Hematopoietic multipotent progenitor cell treated with erythropoietin and hydrocortisone succinate and interleukin-3 and kit ligand, for 8 days (in vitro differentiated cells): ENCODE measurements at places on chromosomes 4 and X.

GRCh38 chr4:69977582-69977981 is 12.1 kb upstream of the CSN2 start:
- no peak for DNase-seq

DNA sequence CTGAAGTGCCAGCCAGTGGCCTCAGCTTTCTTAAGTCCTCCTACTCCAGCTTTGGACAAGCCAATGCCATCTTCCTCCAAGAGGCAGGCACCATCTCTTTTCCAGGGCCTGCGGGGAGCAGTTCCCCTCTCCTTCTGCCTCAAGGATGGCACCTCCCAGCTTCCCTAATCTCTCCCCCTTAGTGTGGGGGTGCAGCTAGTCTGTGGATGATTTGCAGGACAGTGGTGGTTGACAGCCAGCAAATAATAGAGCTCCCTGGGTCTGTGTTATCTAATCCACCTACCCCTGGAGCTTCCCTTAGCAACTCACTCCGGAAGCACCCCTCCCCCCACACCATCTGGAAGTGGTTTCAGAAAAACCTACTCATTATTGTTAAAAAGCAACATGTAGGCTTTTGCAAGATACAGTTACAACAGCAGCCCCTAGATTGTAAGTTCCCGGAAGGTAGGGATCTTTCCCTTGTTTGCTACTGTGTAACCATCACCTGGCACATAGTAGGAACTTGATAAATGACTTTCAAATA is 247.1 kb downstream of the BCOR start:
- peak; percentile 45 for DNase-seq

DNA sequence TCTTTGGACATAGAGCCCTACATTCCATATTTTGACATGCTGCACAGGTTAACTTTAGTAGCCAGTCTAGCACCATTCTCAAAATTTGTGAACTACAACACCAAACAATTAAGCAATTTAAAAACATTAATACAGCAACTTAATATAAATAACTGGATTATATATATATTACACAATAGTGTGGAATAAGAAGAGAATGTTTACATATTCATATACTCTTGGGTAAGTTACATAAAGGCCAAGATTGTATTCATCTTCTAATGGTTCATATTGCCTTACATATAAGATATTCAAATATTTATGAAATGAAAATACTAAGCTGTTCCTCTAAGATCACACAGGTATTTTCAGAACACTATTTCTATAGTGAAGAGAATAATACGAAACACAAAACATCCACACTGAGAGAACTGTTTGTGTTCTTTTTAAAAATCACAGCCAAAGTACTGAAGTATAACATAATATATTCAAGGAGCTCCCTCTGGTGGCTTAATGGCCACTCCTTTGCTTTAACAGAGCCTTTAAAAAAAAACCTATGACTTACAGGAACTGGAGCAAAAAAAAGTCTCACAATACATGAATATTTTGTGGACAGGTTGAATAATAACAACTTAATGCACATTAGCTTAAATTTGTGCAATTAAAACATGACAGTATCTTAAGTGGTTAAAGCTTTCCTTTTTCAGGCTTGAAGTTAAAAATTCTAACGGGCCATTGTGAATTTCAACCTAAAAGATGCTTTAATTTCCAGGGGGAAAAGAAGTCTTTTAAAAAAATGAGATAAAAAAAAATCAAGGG is 46.2 kb downstream of the NEK1 start:
- peak; percentile 67 for DNase-seq

GRCh38 chrX:38220024-38220414 is 652 bp downstream of the SRPX start:
- peak; percentile 58 for DNase-seq

DNA sequence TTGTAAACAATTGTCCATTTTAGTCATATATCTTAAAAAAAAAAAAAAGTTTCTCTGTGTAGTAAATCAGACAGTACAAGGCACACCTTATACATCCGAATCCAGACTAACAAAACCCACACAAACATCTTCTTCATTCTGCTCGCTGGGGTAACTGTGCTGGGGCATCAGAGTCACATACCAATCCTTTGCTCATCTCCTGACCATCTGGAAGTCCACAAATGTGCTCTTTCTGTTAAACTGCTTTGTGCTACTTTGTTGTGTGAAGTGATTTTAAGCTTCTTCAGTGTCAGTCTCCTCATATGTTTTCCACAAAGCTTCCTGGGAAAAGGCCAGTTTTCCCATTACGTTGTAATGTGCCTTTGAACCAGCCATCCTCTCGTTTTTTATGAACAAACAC is 86.2 kb upstream of the CBR4 start:
- no peak for DNase-seq

DNA sequence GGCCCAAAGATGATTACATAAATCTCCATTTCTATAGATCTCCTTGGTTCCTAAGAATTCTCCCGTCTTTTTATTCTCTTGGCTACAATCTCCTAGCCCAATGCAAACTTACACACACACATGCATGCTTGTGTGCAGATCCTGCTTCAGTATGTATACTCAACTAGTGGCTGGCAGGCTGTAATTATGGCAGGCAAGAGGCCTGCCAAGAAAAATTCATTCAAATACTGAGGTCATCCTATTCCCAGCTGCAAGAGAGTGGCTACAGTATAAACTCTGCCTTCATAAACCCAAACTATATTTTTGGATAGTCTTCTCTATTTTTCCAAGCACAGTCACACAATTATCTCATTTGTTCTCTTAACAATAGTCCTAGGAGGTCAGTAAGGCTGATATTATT is 95.2 kb downstream of the SHROOM4 start:
- DNase-seq = no peak

GRCh38 chr4:138392751-138393308 is 150.7 kb upstream of the SLC7A11 start:
- DNase-seq = no peak

DNA sequence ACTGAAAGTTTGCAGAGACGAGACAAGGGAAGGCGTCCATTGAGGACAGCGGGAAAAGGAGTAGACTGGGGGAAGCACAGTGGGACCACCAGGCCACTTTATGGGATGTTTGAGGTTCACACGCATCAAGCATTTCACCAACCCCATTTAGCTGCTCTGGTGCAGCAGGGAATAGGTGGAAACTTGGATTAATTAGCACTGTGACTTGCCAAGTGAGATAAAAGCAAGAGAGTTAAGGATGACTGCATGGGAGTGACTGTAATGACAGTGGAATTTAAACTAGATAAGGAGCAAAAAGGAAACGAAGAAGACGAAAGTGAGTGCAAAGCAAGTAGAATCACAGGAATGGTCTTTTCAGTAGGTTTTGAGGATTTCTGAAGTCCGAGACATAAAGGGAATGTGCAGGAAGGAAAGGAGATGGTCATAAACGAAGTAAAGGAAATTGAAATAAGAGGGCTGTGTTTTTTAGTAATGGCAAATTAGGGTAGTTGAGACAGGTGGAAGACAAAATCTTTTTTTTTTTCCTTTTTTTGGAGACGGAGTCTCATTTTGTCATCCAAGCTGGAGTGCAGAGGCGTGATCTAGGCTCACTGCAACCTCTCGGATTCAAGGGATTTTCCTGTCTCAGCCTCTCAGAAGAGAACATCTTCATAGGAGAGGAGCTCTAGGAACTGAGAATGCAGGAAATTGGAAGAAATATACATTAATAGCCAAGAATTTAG is 119.0 kb upstream of the MAP9 start:
- DNase-seq = no peak

DNA sequence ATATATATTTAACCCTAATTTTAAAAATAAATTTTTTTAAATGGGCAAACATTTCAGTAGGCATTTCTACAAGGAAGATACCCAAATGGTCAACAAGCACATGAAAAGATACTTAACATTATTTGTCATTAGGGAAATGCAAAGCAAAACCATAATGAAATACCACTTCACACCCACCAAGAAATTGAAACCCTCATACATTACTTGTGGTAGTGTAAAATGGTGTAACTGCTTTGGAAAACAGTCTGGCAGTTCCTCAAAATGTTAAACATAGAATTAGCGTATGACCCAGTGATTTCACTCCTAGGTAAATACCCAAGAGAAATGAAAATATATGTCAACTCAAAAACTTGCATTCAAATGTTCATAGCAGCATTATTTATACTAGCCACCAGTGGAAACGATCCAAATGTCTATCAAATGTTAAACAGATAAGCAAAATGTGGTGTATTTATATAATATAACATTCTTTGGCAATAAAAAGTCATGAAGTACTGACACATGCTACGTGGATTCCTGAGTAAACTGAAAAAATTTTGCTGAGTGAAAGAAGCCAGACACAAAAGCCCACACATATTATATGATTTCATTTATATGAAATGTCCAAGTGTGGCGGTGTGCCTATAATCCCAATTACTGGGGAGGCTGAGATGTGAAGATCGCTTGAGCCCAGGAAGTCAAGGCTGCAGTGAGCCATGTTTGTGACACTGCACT is 16.6 kb downstream of the TRIM2 start:
- no peak for DNase-seq

DNA sequence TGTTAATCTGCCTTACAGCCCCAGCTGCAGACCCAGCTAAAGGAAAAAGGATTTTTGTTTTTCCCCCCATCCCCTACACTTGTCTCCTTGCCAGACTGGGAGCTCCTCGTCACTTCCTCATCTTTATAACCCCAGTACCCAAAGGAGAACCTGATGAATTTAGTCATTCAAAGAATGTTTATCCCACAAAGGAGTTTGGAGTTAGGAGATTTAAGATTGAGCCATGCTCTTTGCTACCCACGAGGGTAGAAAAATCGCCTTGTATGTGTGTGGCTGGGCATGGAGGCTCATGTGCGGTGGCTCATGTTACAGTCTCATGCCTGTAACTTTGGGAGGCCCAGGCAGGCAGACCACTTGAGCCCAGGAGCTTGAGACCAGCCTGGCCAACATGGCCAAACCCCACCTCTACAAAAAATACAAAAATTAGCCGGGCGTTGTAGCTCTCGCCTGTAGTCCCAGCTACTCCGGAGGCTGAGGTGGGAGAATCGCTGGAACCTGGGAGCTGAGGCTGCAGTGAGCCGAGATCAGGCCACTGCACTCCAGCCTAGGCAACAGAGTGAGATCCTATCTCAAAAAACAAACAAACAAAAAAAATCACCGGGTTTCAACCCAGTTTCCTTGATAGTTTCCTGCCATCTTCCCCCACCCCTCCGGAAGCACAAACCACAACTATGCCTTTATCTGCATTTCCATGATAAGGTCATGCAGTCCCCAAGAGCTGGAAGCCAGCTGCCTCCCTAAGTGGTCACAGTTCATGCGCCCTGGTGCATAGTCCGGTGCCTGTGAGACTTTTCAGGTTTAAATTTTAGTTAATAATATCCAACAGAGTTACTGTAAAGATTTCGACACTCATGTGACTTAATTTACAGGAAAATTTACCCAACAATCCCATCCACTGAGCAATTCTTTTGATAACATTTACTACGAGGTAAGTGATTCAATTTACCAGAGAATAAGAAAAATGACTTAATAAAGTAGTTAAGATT is 1.5 kb downstream of the CFAP97 start:
- peak; percentile 79 for DNase-seq

- DNase-seq = no peak
Observed at GRCh38 chrX:40197071-40197470, 99.3 kb upstream of the BCOR start.

DNA sequence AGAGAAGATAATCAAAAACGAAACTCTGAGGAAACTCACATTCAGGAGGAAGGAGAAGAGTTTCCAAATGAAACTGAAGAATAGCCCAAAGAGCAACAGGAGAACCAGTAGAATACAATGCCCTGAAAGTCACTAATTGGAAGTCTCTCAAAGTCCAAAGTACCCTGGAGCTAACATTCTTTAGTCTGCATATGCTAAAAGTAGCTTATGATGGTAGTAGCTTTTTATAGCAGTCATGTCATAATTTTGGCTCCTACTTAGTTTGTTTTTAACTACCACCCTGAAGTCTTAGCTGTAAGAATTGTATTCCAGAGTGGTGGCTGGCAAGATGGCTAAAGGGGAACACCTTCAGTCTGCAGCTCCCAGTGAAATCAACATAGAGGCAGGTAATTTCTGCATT is 100.3 kb upstream of the FGF16 start:
- DNase-seq = no peak

- peak; percentile 66 for DNase-seq
Observed at GRCh38 chr4:10554694-10555093, 97.5 kb upstream of the ZNF518B start.

DNA sequence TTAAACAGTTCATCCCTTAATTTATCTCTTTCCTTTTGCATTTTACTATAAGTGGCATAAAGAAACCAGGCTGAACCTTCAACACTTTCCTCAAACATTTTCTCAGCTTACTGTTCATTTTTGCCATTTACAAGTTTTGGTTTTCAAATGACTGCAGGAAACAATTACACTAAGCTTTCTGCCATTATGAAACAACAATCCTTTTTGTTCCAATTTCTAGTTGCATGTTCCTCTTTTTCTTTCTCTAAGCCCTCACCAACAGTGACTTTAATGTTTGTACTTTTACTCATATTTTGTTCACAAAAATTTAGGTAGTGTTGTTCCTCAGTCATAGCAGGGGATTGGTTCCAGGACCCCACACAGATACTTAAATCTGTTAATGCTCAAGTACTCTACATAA is 1526.1 kb downstream of the STIM2 start:
- no peak for DNase-seq

- no peak for DNase-seq
Observed at GRCh38 chr4:41763729-41764128, 15.2 kb upstream of the PHOX2B start.

- DNase-seq = peak; percentile 36
Observed at GRCh38 chrX:85244450-85245211, 840 bp downstream of the ZNF711 start.

DNA sequence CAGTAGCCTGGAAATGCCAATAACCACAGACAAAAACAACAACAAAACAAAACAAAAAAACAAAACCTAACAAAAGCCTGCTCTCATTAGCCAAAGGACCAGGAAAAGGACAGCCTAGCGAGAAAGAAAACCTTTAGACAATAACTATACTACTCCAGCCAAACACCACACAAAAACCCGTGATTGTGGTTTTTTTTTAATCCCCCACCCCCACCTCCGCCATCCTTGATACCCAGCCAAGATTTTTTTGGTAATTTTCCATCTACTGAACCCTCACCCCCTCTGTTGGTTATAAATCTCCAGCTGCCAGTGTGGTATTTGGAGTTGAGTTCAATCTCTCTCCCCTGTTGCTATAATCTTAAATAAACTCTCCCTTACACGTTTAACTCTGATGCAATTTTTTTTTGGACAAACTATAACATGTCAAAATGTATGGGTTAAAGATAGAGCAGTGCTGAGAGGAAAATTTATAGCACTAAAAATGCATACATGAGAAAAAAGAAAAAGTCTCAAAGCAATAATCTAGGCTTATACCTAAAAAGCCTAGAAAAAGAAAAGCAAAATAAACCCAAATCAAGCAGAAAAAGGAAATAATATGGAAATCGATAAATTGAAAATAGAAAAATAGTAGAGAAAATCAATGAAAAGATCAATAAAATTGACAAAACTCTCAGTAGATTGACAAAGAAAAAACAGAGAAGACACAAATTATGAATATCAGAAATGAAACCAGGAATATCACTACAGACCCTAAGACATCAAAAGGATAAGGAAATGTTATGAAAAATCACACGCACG is 83.7 kb downstream of the NAT8L start:
- no peak for DNase-seq

- DNase-seq = no peak
Observed at GRCh38 chr4:137310593-137311490, 221.5 kb downstream of the PCDH18 start.
